Endothelial cell of coronary artery (primary cell): ENCODE measurements at places on chromosomes 4 and X. TPM values are rescaled to one million over a fixed set of nuclear protein-coding genes. Genes with fewer than 3 reads are reported as not detected.

The TMEM184C gene
- total RNA-seq, result 29.9 and 38.6 TPM in 2 replicates

The ANXA10 gene
- total RNA-seq, result 0.85 TPM in 1 of 2 replicates, not detected in the other

The SMARCAD1 gene
- total RNA-seq, result 32.3 and 36.3 TPM in 2 replicates

The ADAMTS3 gene
- total RNA-seq, result 2.3 and 3.5 TPM in 2 replicates

The ARL13A gene
- total RNA-seq, result not detected in 2 replicates

The CXorf51B gene
- not detected in 2 replicates for total RNA-seq

The NEUROG2 gene
- total RNA-seq, result not detected in 2 replicates

The HPF1 gene
- 16.7 and 17.4 TPM in 2 replicates for total RNA-seq

The GAGE1 gene
- not detected in 2 replicates for total RNA-seq

The USP17L21 gene
- not detected in 2 replicates for total RNA-seq

The ADGRL3 gene
- total RNA-seq, result 4.3 TPM in 1 of 2 replicates, not detected in the other

The RAB9A gene
- total RNA-seq, result 14.0 and 16.7 TPM in 2 replicates

The JAKMIP1 gene
- not detected in 2 replicates for total RNA-seq

The PLAC1 gene
- total RNA-seq, result 0.19 TPM in 1 of 2 replicates, not detected in the other

The SLC49A3 gene
- total RNA-seq, result 1.7 and 3.3 TPM in 2 replicates

The ODAPH gene
- total RNA-seq, result not detected in 2 replicates

The SCFD2 gene
- 19.5 and 21.5 TPM in 2 replicates for total RNA-seq

The ADH4 gene
- total RNA-seq, result not detected in 2 replicates

The F9 gene
- total RNA-seq, result not detected in 2 replicates

The SPP1 gene
- not detected in 2 replicates for total RNA-seq

The MRFAP1 gene
- 148 and 175 TPM in 2 replicates for total RNA-seq

The PHOX2B gene
- not detected in 2 replicates for total RNA-seq
